ENCODE measurements at places on chromosomes 1 and 21.

- no peak for DNase-seq
Measured at GRCh38 chr1:244053831-244054230, 2.7 kb downstream of the ZBTB18 start.

DNA sequence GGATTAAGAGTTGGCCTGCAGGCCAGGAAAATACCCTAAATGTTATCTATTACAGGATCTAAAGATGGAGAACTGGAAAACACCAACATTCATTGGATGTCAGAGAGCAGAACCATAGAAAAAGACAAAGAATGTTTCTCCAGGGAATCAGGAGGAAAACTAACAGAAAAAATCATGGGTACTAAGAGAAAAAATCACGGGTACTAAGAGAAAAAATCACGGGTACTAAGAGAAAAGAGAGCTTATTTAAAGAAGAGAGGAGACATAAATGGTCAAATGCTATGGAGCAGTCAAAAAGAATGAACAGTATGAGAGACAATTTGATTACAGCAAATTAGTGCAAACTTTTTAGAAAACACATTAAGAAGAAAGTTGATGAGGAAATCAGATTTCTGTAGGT lies 73.8 kb upstream of the SERBP1 start:
- DNase-seq: no peak

GRCh38 chr1:4678066-4678717 lies 23.8 kb downstream of the AJAP1 start:
- no peak for DNase-seq

DNA sequence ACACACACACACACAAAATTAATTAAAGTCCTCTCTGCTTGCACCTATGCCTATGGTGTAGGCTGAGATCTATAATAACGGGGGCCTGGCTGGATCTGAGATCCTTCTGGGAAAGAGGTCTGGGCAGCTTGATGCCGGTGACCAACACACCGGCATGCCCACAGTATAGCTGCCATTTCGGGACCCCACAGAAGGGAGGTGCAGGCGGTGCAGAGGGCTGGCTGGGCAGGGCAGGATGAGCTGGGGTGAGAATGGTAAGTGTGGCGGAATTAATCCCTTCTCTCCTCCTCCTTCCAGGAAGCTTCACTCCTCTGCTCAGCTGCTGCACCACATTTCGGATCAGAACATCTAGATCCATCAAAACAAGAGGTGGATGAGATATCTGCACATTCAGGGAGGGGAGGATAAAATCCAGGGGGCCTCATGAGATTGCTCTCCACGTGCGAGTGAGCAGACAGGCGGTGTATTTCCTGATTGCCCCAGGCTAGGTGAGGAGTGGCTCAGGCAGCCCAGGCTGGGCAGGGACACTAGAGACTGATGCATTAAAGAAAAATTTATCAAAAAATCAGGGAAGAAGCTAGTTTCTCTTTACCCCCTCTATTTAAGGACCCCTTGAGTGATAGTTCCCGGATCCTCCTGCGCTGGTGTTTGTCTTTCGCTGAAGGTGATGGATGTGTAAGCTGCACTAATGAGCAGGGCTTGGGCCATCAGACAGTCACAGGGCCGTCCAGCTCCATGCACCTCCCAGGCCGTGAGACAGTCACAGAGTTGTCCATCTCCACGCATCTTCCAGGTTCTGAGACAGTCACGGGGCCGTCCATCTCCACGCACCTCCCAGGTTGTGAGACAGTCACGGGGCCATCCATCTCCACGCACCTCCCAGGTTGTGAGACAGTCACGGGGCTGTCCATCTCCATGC lies 449.9 kb downstream of the PTPRU start:
- no peak for DNase-seq

- no peak for DNase-seq
Measured at GRCh38 chr1:207812778-207813511, 61.1 kb downstream of the CD46 start.

DNA sequence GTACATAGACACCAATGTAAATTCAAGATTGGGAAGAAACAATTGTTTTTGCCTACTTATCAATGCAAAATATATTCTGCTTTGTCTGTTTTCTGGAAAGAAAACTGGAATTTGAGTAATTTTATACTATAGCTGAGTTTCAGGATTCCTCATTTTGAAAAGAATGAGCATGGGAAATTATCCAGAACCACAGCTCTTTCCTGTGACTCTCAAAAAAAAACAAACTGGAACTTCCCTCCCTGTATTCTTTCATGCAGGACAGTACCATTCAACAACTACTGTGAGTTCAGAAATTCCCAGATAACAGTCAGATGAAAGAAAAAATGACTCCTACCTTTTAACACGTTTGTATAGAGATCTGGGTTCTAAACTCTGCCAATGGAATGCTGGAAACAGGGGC lies 372.4 kb downstream of the TGFB2 start:
- no peak for DNase-seq

DNA sequence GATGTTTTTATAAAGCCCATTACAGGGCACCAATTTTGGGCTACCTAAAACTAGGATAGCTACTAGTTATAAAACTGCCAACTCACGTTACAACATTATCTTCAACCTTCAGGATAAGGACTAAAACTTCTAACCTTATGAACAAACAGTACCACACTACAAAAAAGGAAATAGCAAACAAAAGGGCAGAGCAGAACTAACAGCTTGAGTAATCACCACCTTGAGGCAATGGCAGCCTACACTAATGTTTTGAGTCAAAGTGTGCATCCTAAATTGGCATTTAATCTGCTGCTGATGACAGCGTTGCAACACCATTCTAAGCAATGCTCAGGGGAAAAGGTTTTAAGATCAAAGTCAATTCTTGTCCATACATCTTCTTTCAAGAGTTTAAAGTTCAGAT lies 27.2 kb downstream of the PTP4A2 start:
- DNase-seq: no peak

GRCh38 chr1:167076136-167076710 lies 14.0 kb downstream of the GPA33 start:
- no peak for DNase-seq

- no peak for DNase-seq
Measured at GRCh38 chr1:12678350-12678749, 34.5 kb downstream of the AADACL4 start.

DNA sequence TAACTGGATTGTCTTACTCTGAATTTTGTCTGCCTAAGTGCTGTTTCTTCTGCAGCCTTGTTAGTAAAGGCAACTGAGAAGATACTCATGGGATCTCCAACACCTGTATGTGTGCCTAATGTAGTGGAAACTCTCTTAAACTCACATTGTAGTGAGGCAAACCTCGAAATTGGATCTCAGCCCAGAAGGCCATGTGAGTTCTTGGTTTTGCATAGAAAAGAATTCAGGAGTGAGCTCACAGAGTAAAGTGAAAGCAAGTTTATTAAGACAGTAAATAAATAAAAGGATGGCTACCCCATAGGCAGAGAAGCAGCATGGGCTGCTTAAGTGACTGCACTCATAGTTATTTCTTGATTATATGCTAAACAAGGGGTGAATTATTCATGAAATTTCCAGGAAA lies 1344.7 kb downstream of the NCAM2 start:
- no peak for DNase-seq

- DNase-seq: no peak
Measured at GRCh38 chr1:76294482-76295194, 220.1 kb downstream of the ST6GALNAC3 start.

DNA sequence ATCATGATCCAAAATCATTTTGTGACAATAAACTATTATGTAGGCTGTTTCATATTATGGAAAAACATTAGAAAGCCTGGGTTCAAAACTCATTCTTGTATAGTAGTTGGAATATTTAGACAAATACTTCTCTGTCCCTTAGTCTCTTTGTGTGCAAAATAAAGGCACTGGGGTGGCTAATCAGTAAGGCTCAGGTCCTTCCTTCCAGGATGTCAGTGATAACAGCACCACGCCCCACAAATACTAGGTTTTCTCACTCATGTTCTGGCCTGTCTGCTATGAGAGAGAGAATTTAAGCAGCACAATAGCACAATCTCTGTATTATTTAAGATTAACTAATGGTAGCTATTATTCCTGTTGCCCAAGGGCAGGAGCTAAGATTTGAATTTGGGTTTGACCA lies 458.3 kb upstream of the BEND5 start:
- no peak for DNase-seq

- DNase-seq: no peak
Measured at GRCh38 chr1:51270751-51271150, 34.7 kb downstream of the RNF11 start.

DNA sequence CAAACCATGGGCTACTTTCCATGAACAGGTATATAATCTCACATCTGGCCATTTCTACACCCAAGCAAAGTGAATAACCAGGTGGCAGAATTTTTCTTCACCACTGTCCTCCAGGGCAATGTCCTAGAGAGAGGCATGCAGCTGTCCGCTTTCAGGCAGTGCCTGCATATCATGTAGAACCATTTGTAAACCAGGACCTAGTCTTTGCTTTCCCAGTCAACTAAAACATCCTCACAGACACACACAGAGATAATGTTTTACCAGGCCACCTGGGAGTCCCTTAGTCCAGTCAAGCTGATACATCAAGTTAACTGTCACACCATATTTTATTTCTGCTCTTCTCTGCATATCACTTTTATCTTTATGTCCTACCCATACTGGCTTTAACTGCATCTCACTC lies 26.2 kb downstream of the TNFSF18 start:
- DNase-seq: no peak

DNA sequence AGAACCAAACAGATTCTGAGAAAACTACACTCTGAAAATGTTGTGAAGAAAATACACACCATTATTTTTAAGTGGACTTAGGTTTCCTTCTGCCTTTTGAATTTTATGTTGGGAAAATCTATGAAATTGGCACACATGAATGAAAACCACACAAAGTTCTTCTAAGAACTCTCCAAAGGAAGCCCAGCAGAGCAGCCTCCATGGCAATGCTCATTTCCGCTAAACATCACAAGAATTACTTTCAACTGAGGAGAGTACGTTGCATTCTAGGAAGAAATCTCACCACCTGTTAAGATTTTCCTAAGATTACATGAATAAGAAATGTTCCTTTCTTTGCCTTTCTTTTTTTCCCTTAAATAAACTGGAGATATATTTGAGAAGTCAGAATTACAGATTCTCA lies 154.2 kb downstream of the BARHL2 start:
- no peak for DNase-seq
